ENCODE measurements at places on chromosomes 12 and 14.

GRCh38 chr12:80684077-80684495 lies 23.3 kb upstream of the MYF6 start:
- H3K36me3 ChIP-seq: no peaks in the 10 kb centered on the region
- no peaks in the 10 kb centered on the region for H3K4me1 ChIP-seq
- H3K27me3 ChIP-seq: no peaks in the 10 kb centered on the region

GRCh38 chr12:115762936-115763335 lies 514.6 kb downstream of the MED13L start:
- H3K27me3 ChIP-seq: no peaks in the 10 kb centered on the region
- no peak for DNase-seq
- H3K36me3 ChIP-seq: no peaks in the 10 kb centered on the region
- H3K4me3 ChIP-seq: no peak overlapping the region
- H3K4me1 ChIP-seq: no peaks in the 10 kb centered on the region

GRCh38 chr12:49733219-49734017 lies 7.9 kb upstream of the TMBIM6 start:
- no peaks in the 10 kb centered on the region for H3K36me3 ChIP-seq
- no peaks in the 10 kb centered on the region for H3K4me1 ChIP-seq
- DNase-seq: no peak
- H3K27me3 ChIP-seq: no peaks in the 10 kb centered on the region
- no peak overlapping the region for H3K4me3 ChIP-seq

DNA sequence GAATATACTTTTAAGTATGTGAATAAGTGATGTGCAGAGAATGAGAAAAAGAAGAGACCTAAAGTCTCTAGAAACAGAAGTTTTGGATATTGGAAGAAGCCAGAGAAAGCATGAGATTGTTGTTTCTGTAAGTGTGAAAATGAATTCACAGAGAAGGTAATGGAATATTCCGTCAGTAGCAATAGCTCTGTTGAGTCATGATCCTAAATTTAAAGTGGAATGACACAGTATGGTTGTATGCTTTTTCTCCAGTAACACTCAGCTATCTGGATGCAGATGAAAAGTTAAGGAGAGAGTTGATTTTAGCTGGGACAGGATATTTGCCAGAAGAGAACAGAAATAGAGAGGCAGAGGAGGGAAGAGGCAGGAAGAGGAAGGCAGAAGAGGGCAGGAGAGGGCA lies 1166.3 kb downstream of the GALC start:
- no peaks in the 10 kb centered on the region for H3K4me1 ChIP-seq
- H3K27me3 ChIP-seq: no peaks in the 10 kb centered on the region
- H3K27ac ChIP-seq: no peak overlapping the region
- no peaks in the 10 kb centered on the region for H3K36me3 ChIP-seq
- DNase-seq: no peak
- no peak overlapping the region for H3K4me3 ChIP-seq

- H3K4me1 ChIP-seq: no peaks in the 10 kb centered on the region
- no peaks in the 10 kb centered on the region for H3K27me3 ChIP-seq
- H3K27ac ChIP-seq: no peak overlapping the region
- H3K4me3 ChIP-seq: no peak overlapping the region
- DNase-seq: no peak
- no peaks in the 10 kb centered on the region for H3K36me3 ChIP-seq
These were observed 20.2 kb downstream of the CD163 start for GRCh38 chr12:7483343-7483742.

GRCh38 chr14:55802986-55803872 lies 223.2 kb downstream of the KTN1 start:
- no peaks in the 10 kb centered on the region for H3K27me3 ChIP-seq
- no peak overlapping the region for H3K4me3 ChIP-seq
- no peaks in the 10 kb centered on the region for H3K36me3 ChIP-seq
- no peaks in the 10 kb centered on the region for H3K4me1 ChIP-seq
- DNase-seq: no peak
- H3K27ac ChIP-seq: no peak overlapping the region

DNA sequence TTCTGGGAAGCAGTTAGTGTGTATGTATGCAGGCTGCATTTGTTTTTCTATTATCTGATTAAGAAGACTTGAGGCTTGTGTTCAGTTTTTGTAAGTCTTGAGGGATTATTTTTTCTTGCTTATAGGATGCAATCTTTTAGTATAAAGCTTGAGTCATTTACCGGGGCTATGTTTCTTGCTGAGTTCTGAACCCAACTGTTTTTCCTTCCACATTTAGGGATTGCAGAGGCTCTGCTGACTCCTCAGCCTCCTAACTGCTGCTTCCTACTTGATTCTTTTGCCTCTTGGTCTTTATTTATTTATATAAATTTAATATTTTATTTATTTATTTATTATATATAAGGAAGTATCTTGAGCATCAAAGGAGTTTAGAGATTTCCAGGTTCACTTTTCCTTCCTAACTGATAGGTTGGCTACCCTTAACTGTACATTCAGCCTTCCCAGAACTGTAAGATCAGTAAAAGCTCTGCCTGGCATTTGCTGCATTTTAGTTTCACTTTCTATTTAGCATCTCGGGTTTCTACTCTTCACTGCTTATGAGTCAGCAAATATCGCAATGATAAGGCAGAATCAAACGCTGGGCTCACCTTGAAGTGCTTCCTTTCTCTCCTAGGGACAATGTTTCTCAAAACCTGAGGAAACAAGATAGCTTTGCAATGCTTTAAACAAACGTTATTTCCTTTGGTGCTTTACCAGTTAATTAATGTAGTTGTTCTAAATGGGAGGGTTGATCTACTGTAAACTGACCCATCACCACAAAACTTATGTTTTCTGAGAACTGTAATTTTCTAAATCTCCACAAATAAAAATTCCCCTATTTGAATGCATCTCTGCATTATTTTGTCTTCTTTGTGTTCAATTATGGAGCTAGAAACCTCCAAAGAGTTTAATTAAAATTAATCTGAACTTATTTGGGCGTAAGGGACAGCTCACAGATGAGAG lies 1183.7 kb upstream of the TMEM132C start:
- no peaks in the 10 kb centered on the region for H3K36me3 ChIP-seq
- peak; percentile 83 for DNase-seq
- no peaks in the 10 kb centered on the region for H3K27me3 ChIP-seq
- H3K4me3 ChIP-seq: peak overlapping the region; percentile 49

- no peaks in the 10 kb centered on the region for H3K4me1 ChIP-seq
- H3K27ac ChIP-seq: no peak overlapping the region
- H3K27me3 ChIP-seq: no peaks in the 10 kb centered on the region
- no peak for DNase-seq
- no peaks in the 10 kb centered on the region for H3K36me3 ChIP-seq
These were observed 141.5 kb downstream of the CAND1 start for GRCh38 chr12:67410667-67411067.

- H3K27ac ChIP-seq: no peak overlapping the region
- H3K36me3 ChIP-seq: no peaks in the 10 kb centered on the region
- H3K4me3 ChIP-seq: no peak overlapping the region
- no peaks in the 10 kb centered on the region for H3K27me3 ChIP-seq
- no peak for DNase-seq
- no peaks in the 10 kb centered on the region for H3K4me1 ChIP-seq
These were observed 59.9 kb downstream of the PKP2 start for GRCh38 chr12:32836710-32837109.

GRCh38 chr12:119578112-119578511 lies 15.5 kb upstream of the TMEM233 start:
- no peaks in the 10 kb centered on the region for H3K36me3 ChIP-seq
- no peak for DNase-seq
- H3K27me3 ChIP-seq: no peaks in the 10 kb centered on the region

- H3K27me3 ChIP-seq: no peaks in the 10 kb centered on the region
- H3K36me3 ChIP-seq: peaks cover 11% of the 10 kb centered on the region
- no peak overlapping the region for H3K4me3 ChIP-seq
- H3K27ac ChIP-seq: no peak overlapping the region
- H3K4me1 ChIP-seq: no peaks in the 10 kb centered on the region
These were observed 10.1 kb downstream of the SPATS2 start for GRCh38 chr12:49377386-49377785.

- H3K4me3 ChIP-seq: peak overlapping the region; percentile 86
- no peak overlapping the region for H3K27ac ChIP-seq
- no peaks in the 10 kb centered on the region for H3K27me3 ChIP-seq
- peaks cover 25% of the 10 kb centered on the region for H3K36me3 ChIP-seq
- no peak for DNase-seq
These were observed 1.0 kb upstream of the SLC38A2 start for GRCh38 chr12:46373301-46374296.

- H3K36me3 ChIP-seq: no peaks in the 10 kb centered on the region
- no peak for DNase-seq
- H3K27ac ChIP-seq: no peak overlapping the region
- no peaks in the 10 kb centered on the region for H3K4me1 ChIP-seq
These were observed 52.2 kb downstream of the ST8SIA1 start for GRCh38 chr12:22282283-22282682.

GRCh38 chr14:101113108-101113612 lies 209.6 kb upstream of the RTL1 start:
- no peak overlapping the region for H3K4me3 ChIP-seq
- DNase-seq: no peak
- no peaks in the 10 kb centered on the region for H3K36me3 ChIP-seq
- no peak overlapping the region for H3K27ac ChIP-seq
- no peaks in the 10 kb centered on the region for H3K27me3 ChIP-seq

GRCh38 chr12:68048648-68049297 lies 59.5 kb downstream of the IFNG-AS1 start:
- no peak overlapping the region for H3K27ac ChIP-seq
- no peaks in the 10 kb centered on the region for H3K36me3 ChIP-seq
- H3K27me3 ChIP-seq: no peaks in the 10 kb centered on the region
- no peak overlapping the region for H3K4me3 ChIP-seq
- DNase-seq: peak; percentile 9
- H3K4me1 ChIP-seq: no peaks in the 10 kb centered on the region

- no peak overlapping the region for H3K27ac ChIP-seq
- no peaks in the 10 kb centered on the region for H3K4me1 ChIP-seq
- H3K4me3 ChIP-seq: no peak overlapping the region
- no peaks in the 10 kb centered on the region for H3K36me3 ChIP-seq
- H3K27me3 ChIP-seq: no peaks in the 10 kb centered on the region
- DNase-seq: no peak
These were observed 753 bp downstream of the RPH3A start for GRCh38 chr12:112792301-112792700.

DNA sequence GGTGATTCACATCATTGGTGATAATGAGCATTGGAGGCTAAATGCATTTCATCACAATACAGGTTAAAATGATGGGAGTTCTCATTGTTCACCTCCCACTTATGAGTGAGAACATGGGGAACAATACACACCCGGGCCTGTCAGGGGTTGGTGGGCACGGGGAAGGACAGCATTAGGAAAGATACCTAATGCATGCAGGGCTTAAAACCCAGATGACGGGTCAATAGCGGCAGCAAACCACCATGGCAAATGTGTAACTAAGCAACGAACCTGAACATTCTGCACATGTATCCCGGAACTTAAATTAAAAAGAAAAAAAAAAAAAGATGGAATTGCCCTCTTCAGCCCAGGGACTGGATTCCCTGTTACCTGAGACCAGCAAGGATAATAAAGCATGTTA lies 2.3 kb upstream of the LUM start:
- DNase-seq: no peak
- H3K27me3 ChIP-seq: no peaks in the 10 kb centered on the region
- no peak overlapping the region for H3K27ac ChIP-seq
- H3K36me3 ChIP-seq: no peaks in the 10 kb centered on the region
- H3K4me3 ChIP-seq: no peak overlapping the region
